ENCODE measurements at places on chromosomes 11 and 22.

DNA sequence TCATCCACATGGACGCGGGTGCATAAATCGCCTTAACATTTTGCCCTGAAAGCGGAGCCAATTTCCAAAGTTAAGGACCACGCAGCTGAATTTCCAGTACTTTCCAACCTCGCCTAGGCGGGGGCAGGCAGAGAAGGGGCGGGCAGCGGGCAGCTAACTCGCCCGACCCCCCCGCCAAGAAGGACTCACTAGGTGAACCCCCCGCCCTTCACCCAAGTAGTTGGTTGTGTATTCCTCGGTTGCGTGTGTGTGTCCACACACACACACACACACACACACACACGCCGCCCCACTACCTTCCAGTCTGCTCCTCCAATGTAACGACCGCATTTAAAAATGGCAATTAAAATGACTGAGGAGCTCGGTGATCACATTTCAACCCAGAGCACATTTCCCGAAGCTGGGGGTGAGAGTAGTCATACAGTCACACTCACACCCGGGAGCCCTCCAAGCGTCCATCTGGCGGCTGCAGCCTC lies 1.4 kb downstream of the TENM4 start:
- no peak for DNase-seq

DNA sequence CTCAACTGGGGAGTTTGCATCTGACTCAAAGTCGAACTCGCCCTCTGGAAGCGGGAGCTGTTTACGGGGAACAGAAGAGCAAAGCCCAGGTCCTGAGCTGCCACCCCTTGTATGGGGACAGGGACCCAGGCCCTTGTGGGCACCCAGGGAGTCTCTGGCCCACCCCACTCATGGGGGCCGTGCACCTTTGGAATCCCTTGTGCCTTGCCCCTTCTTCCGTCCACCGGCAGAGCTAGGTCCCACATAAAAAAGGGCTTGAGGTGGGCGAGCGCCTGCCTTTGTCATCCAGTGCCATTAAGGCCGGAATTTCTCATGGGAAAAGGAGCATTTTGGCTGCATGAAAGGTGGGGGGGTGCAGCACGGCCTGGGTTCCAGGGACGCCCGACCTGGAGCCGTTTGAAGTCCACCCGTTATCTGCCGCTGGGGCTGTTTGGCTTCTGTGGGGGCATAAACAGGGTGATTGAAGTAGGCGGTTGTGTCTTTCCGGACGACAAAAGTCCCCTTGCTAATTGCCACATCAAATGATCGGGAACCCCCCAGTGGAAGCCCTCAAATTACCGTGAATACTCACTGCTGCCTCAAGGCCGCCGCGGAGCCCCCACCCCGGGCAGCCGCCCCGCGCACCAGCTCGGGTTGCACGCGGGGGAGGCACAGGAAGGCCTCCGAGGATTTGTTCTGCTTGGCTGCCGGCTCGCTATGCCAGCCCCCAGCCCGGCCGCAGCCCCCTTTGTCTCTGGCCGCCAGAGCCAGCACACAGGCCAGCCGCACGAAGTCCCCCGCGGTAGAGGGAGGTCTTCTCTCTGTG lies 49.0 kb upstream of the FGF3 start:
- DNase-seq = no peak

DNA sequence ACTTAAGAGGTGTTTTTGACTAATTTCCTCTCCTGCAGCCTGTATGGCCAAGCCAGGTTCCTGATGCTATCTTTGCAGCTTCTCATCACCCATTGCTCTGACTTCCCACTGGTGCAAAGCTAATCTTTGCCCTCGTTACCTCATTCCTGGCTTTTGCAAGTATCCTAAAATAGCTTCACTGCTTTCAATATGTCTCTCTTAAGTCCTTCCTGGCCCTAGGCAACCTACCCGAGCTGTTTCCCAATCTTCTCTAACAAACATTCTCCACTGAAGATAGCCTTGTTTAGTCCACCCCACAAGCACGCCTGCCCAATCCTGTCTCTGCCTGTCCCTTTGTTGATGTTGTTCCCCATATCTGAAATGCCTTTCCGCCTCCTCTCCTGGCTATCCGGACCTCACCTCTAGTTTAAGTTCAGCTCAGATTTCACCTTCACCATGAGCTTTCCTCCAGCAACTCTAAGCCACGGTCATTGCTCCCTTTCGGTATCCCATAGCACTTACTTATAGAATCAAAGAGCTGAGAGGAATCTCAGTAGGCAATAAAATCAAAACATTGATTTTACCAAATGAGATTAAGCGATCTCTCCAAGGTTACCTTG lies 30.1 kb upstream of the CECR2 start:
- DNase-seq = no peak

- no peak for DNase-seq
Observed at GRCh38 chr22:30673136-30673535, 5.5 kb upstream of the DUSP18 start.

- no peak for DNase-seq
Observed at GRCh38 chr11:13963169-13963948, 836 bp downstream of the SPON1 start.

- DNase-seq = no peak
Observed at GRCh38 chr11:119433358-119433725, 10.4 kb upstream of the THY1 start.

Measured in activated naive CD4-positive, alpha-beta T cell (primary cell).